ENCODE measurements at places on chromosomes 12 and 14.

DNA sequence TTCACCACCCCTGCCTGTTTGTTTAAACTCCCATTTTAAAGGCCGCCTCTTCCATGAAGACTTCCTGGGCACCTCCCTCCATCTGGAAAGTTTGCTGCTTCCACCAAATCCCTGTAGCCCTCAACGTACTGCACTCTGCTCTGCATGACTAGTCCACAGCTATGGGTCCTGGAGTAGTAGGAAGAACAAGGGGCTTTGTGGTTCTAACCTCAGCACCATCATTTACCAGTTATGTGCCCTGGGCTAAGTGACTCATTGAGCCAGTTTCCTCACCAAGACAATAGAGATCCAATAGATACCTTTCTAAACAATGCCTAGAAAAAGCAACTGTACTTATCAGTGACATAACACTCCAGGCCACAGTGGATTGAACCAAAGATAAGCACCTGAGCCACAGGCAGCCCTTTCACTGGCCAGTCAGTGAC lies 8.5 kb upstream of the LTBP2 start:
- no peak for DNase-seq

GRCh38 chr12:116384691-116385485 lies 107.4 kb upstream of the MED13L start:
- DNase-seq: no peak

GRCh38 chr12:58314610-58315009 lies 373.2 kb downstream of the ATP23 start:
- DNase-seq: no peak

- no peak for DNase-seq
Measured at GRCh38 chr14:92800012-92800411, 5.9 kb downstream of the GOLGA5 start.

DNA sequence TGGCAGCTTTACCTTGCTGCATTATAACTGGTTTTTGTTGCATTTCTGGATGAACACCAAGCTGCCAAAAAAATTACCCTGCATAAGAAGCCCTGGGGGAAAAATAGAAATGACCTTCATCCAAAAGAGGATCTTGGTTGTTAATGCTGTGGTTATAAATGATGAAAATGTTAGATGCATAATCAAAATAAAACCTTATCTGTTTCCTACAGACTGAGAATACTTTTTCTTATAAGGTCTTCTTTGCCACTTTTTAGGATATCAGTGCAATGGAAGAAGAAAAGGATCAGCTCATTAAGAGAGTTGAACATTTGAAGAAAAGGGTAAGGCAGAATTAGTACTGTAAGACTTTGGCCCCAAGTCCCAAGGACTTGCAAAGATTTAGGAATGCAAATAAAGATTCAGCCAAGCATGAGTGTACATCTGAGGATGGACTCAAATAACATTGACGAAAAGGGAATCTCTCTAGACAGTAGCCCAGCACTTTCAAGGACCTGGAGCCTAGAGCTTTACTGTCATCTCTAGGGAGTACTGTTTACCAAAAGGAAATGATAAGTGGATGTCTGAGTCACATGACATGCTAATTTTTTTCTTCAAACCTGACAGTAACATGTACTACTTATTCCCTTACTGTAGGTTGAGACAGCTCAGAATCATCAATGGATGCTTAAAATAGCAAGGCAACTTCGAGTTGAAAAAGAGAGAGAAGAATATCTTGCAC lies 10.7 kb downstream of the IFT81 start:
- no peak for DNase-seq

All from DMS 273 treated with DMSO at 0.1 percent for 48 hours (cell line).